ENCODE measurements at places on chromosomes 13 and 19.

- DNase-seq, result no peak
These were observed 20.9 kb downstream of the TECR start for GRCh38 chr19:14550201-14550754.

- no peak for DNase-seq
These were observed 32.6 kb downstream of the SLC7A1 start for GRCh38 chr13:29562786-29563438.

- no peak for DNase-seq
These were observed 114.0 kb downstream of the KCTD12 start for GRCh38 chr13:76772241-76772640.

GRCh38 chr13:88862095-88862620, 1191.0 kb downstream of the SLITRK5 start:
- no peak for DNase-seq

GRCh38 chr13:100517728-100518127, 70.9 kb downstream of the GGACT start:
- DNase-seq, result no peak

Measured in NCI-H1436 (cell line).